ENCODE measurements at places on chromosomes 3 and 15.

DNA sequence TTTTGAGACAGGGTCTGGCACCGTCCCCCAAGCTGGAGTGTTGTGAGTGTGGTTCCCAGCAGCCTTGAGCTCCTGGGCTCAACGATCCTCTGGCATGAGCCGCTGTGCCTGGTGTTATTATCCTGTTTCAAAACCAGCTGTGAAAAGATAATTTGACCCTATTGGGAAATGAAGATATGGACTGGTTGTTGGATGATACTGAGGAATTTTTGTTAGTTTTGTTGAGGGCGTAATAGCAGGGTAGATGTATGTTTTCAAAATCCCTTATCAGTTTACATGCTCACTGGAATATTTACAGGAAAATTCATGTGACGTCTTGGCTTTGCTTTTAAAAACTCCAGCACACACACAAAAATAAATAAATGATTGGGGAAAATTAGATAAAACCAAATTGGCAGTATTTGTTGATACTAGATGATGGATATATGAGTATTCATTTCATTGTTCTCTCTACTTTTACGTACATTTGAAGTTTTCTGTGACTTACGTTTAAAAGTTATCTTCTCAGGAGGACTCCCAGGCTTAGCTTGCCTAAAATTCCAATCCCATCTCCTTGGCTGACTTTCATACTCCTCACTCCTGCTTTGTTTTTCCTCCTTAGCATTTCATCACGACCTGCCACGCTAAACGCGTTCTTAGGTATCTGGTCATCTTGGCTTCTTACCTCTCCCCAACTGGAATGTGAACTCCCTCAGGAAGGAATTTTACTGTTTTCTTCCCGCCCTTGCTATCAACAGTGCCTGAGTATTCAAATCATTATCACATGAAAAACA, 56.8 kb upstream of the TFRC start:
- DNase-seq, result no peak

GRCh38 chr3:93924491-93924890, 49.2 kb downstream of the PROS1 start:
- DNase-seq, result no peak

DNA sequence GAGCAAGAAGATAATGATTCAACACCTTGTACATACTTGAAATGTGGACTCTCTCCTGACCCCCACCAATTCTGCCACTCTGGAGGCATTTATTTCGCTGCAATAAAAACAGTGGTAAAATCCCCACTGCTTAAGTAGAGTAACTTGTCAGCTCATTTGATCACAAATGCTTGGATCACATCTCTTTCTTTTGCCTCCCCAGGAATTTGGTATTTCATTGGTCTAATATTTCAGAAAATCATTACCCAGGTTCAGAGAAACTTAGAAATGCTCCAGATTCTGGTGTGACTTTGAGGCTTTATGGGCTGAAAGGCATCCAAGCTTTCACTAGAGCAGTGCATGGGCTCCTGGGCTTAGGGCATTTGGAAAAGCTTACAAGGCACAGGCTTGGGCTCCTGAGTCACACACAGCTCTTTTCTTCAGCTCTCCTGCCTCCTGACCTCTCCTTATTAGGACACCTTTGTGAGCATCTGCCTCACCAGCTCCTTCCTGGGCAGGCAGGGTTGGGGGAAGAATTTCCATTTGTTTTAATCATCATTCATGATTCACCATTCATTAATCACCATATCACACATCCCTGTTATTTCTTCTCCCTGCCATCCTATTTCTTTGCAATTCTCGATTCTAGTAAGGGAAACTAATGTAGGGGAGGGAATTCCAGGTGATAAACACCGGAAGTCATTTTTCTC, 22.5 kb downstream of the CDCP1 start:
- DNase-seq, result no peak

GRCh38 chr15:37783290-37783689, 151.2 kb upstream of the TMCO5A start:
- no peak for DNase-seq

DNA sequence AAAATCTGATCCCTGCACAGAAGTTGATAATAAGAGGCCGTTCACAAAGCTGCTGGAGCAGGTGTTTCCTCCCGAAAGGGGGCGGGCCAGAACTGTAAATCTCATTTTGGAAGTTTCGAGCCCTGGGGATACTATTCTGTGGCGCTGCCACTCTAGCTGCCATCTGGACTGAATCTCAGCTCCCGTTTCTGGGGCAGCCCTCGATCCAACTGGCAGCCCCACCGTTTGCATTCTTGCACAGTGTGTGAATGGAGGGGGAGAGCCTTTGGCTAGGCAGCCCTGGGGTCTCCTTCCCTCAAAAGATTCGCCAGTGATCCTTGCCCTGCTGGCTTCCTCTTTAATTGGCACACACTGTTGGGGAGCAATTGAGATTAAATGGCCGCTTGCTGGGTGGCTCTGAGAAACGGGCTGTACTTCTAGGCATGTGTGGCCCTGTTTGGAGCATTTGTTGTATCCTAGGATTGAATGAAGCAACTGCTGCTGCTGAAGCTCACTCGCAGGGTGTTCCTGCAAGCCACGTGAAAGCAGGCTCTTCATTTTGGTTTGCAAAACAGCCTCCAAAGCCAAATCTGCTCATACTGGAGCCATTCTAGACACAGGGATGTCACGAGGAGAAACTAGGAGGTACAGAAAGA, 57.2 kb upstream of the TOPAZ1 start:
- no peak for DNase-seq

DNA sequence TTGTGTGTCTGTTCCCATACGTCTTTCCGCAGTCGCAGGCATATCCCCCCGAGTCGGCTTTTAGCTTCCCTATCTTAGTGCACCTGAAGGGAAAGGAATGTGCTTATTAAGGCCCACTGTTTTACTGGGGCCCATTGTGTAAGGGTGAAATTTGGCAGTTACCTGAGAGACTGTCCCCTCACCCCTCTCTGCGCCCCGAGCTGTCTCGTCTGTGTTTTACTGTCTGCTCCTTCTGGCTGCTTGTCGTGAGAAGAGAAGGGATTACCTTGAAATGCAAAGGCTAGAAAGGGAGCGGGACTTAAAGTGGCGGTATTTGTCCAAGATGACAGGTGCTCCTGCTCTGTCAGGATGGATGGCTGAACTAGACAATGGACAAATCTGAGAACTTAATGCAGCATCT, 233.0 kb upstream of the POU1F1 start:
- no peak for DNase-seq

DNA sequence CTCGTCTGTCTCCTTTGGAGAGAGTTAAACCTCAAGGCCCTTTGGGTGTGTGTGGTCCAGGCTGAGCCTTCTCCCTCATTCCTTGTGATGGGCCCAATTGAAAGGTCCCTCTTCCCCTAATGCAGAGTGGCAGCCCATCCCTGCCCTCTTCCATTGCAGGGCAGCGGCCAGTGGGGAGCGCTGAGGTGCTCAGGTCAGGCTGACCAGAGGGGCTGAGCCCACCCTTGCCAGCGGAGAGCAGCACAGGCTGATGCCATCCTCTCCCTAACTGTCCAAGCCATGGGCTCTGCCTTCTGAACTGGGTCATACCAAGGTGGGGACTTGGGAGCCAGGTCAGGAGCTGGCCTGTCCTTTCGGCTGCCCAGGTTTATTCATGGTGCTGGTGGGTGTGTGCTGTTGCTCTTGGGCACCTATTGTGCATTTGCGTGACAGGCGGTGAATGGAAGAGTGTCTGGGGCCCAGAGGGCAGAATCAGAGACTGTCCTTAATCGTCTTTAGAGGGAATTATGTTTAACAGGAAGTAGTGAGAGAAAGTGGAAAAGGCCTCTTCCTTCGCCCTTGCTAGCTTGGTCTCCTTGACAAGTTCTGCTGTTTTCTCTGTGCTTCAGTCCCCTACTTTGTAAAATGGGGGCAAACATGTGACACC, 96.9 kb downstream of the VGLL4 start:
- DNase-seq, result no peak

- no peak for DNase-seq
These were observed 30.9 kb upstream of the PYDC2 start for GRCh38 chr3:191430103-191430502.

DNA sequence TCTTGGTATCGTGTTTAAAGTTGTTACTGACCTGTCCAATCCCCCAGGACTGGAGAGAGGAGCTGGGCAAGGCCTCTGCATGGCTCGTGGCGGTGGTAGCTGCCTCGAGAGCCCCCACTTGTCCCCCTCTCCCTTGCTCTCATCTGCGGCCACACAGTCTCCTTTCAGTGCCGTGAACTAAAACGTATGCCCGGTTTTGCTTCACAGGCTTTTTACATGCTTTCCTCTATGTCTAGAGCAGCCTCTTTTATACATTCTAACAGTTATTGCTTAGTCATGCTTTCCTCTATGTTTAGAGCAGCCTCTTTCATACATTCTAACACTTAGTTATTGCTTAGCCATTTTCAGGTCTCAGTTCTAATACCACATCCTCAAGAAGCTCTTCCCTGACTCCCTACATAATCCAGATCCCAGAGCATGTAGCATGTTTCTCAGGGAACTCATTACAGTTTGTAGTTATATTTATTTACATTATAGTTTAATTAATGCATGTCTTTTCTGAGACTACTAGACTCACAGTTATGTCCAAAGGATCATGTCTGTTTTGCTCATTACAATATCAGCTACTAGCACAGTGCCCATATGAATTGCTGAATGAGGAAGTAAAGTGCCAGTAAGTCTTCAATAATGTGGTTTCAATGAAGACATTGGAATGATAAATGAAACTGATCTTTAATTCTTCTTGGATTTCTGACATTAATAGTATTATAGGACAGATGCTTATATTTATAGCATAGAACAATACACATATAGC, 66.5 kb upstream of the TBL1XR1 start:
- DNase-seq, result peak; percentile 26

DNA sequence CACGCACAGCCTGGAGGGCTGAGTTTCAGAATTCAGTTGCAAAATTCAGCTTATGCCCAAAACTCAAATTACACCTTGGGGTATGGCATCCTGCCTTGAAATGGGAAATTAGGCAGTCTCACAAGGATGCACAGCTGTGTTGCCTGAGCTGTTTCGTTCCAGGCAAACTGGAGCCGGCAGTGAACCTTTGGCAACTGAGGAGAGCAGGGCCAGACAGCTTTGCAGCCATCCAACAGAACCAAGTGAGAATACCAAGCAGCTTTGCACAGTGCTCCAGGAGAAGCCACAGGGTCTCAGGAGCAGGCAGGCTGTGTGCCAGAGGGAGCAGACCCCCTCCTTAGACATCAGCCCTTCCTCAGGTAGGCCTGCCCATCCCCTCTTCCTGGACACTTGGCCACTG, 32.5 kb upstream of the BFSP2 start:
- DNase-seq, result no peak

DNA sequence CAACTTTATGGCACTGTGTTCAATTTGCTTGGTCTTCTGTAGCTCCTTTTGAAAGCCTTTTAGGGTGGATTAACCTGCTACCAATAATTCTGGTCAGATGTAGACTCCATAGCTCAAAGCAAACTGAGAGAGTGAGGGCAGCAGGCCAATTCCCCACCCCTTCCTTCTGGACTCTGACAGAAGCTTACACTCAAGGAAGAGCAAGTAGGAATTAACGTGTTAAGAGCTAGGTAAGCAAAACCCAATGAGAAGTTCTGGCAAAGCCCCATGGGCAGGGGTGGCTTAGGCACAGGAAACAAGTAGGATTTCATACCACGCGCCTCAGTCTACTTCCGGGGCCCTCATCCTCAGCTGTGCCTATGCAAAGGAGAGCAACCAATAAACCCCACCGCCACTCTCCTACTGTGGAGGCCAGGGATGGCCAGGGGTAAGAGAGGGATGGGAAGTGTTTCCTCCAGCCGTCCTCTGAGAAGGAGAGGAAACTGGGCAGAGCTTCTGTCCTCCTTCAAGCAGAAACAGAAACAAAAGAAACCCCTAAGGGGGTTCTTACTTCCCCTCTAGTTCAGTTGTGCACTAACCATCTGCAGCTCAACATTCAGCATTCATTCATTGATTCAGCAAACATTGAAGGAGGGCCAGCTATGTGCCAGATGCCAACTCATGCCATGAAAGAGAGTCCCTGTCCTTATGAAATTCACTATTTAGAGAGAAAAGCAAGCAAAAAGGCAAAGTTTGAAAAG, 12.6 kb downstream of the CCR5 start:
- peak; percentile 57 for DNase-seq

- DNase-seq, result no peak
These were observed 17.8 kb downstream of the TF start for GRCh38 chr3:133763797-133764683.

All from activated CD8-positive, alpha-beta memory T cell treated with anti-CD3 and anti-CD28 coated beads for 24 hours (primary cell).